Nephron progenitor cell (in vitro differentiated cells): ENCODE measurements at places on chromosomes 6 and 20.

DNA sequence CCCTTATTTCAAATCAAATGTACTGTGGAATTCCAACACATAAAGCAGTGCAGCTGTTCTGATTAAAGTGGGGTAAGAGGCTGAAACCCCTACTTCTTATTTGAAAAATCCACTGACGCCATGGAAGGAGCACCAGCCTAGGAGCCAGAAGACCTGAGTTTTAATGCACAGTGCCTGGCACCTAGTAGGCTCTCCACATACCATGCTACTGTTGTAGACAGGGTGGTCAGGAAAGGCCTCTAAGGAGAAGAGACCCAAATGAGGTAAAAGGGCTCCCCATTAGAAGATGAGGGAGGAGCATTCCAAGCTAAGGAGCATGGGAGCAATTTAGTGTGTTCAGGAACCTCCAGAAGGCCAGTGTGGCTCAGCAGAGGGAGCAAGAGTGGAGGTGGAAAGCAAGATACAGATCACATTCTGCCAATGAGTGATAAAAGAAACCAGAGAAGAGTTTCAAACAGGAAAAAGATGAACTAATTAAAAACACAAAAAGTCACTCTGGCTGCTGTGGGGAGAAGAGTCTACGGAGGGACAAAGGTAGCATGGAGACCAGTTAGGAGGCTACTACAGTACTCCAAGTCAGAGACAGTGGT lies 11.8 kb upstream of the ZNF76 start:
- no peak for DNase-seq

DNA sequence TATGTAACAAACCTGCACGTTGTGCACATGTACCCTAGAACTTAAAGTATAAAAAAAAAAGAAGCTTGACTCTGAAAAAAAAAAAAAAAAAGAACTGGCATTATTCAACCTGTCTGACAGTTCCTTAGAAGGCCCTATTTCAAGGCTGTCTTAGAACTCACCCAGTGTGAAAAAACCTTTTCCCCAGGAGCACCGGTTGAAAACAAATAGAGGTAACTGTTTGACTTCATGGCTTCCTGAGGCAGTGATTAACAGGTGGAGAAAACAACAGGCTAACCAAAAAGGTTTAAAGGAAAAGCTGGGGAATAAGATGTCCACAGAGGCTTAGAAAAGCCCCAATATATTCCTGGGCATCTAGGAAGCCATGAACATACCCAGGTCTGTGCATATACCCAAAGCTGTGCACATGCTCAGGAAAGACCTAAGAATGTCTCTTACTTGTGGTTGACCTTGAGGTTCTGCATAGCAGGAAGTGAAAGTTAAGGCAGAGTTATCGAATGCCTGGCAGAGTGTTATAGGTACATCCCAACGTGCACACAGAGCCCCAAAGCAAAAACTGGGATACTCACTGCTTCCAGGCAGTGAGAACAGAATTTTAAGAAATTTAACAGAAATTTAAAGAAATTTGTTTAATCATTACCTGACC lies 7.0 kb downstream of the UQCC1 start:
- no peak for DNase-seq

- no peak for DNase-seq
These were observed 104.8 kb downstream of the CDH26 start for GRCh38 chr20:60063048-60063451.

DNA sequence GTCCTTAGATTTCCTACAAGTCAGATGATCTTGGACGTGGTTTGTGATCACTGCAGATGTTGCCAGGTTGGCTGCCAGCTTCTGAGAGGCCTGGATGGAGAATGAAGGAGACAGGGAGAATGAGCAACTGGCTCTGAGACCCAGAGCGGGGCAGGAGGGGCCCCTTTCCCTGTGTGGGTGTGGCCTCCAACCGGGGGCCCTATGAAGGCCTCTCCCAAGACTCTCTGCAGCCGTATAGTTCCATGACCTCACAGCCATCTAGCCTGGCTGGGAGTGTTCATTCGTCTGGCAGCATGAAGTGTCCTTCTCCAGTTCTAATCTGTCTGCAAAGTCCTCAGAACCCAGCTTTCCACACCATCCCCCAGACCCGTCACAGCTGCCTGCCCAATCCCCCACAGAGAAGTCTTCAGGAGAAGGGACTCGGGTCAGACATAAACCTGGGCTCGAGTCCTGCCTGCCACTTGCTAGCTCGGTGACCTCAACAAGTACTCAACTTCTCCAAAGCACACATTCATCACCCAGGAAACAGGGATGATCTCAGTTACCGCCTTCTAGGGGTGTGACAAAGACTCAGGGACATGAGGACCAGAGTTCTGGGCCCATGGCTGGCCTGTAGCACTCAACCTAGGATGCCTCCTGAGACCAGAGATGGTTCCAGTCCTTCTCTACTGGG lies 122.6 kb downstream of the EDN3 start:
- no peak for DNase-seq

GRCh38 chr6:39215640-39216158 lies 13.6 kb downstream of the KCNK5 start:
- DNase-seq = no peak

DNA sequence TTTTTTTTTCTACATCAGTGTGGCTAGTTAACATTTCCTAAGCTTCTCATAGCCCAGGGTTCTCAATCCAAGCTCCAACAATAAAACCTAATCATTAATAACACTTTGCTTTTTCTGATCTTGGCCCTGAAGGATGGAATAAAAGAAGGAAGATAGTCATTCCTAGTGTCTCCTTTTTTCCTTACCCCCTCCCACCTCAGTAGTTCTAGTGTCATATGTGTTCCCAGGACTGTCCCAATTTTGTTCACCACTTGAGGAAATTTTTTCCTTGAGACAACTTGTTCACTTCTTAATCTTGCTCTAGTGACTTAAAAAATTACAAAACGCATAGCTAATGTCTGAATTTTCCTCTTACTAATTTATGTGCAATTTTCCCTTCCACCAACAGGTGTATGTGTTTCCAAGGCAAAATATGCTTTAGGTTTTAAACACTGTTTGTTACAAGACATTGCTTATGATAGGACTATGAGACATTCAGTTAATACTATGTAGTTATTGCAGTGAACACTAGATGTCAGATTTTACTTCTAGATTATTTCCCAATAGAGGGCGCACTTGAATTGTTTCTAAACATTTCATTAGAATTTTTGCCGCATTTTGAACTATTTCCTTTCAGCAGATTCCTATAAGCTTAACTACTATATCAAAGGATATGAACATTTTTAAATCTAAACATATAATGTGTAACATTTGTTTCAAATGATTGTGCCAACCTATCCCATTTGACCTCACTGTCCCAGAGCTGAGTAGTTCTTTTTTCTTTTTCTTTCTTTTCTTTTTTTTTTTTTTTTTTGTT lies 18.5 kb upstream of the C6orf141 start:
- no peak for DNase-seq

DNA sequence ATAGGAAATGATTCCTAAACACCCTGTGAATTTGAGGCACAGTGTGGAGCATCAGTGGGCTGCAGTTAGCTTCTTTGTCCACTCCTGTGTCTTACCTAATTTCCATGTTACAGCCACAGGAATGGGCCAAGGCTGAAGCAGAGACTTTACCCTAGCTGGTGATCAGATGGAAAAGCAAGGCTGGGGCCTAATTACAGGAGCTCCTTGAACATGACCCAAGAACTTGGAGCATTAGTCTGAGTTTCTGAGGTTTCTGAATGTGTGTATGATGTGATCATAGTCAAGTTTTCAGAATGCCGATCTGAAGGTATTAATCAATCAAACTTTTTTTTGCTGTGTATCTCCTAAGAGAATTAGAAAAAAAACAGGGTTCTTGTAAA lies 18.0 kb downstream of the HECA start:
- no peak for DNase-seq
